T-cell (primary cell): ENCODE measurements at places on chromosomes 6 and 20.

GRCh38 chr6:31339210-31339609 is 17.8 kb downstream of the HLA-B start:
- no peak overlapping the region for H3K4me3 ChIP-seq
- no peak for DNase-seq
- no peaks in the 10 kb centered on the region for H3K36me3 ChIP-seq
- H3K4me1 ChIP-seq, result no peaks in the 10 kb centered on the region

DNA sequence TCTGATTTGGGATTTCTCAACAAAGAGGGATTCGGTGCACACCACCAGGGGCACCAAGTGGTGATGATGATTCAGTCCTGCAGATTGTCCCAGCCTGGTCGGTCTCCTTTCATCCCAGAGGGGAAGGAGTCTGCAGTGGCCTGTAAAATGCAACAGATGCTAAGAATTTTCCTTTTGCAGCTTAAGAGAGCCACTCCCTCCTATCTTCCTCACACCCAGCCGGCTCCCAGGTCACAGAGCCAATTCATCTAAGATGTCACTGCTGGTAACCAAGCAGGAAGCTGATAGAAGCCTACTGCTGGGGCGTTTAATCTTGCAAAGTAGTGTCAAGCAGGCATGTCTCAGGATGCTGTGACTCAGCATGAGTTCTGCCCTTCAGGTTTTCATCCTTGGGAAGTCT is 203.8 kb upstream of the LRFN2 start:
- no peaks in the 10 kb centered on the region for H3K36me3 ChIP-seq
- peaks cover 2% of the 10 kb centered on the region for H3K27me3 ChIP-seq
- DNase-seq, result no peak
- H3K4me3 ChIP-seq, result no peak overlapping the region
- H3K27ac ChIP-seq, result no peak overlapping the region

DNA sequence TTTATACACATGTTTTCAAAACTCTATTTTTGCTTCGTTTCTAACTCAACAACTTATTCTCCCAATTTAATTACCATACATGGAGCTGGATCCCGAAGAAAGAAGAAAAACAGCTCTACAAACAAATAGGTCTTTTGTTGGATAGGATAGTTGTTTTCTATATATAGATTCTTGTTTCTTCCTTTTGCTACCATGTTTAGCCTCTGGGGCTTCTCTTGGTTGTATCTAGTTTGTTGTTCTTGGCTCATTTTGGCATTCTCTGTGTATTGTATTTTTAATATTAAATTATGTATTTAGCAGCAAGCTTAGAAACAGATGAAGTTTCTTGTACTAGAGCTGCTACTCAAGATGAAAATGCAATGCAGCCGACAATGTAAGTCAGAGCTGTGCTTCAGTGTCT is 60.9 kb downstream of the PLCB4 start:
- no peak for DNase-seq
- H3K4me1 ChIP-seq, result no peaks in the 10 kb centered on the region
- H3K27ac ChIP-seq, result no peak overlapping the region
- H3K36me3 ChIP-seq, result no peaks in the 10 kb centered on the region
- no peaks in the 10 kb centered on the region for H3K27me3 ChIP-seq
- H3K4me3 ChIP-seq, result no peak overlapping the region

GRCh38 chr20:3340443-3340842 is 67.0 kb downstream of the DNAAF9 start:
- H3K27me3 ChIP-seq, result no peaks in the 10 kb centered on the region
- H3K27ac ChIP-seq, result no peak overlapping the region
- peaks cover 7% of the 10 kb centered on the region for H3K36me3 ChIP-seq
- H3K4me3 ChIP-seq, result no peak overlapping the region

- DNase-seq, result no peak
- no peaks in the 10 kb centered on the region for H3K27me3 ChIP-seq
- H3K36me3 ChIP-seq, result no peaks in the 10 kb centered on the region
- no peaks in the 10 kb centered on the region for H3K4me1 ChIP-seq
- no peak overlapping the region for H3K4me3 ChIP-seq
- no peak overlapping the region for H3K27ac ChIP-seq
These were observed 148.5 kb downstream of the ELOVL4 start for GRCh38 chr6:79798841-79799240.

- no peak overlapping the region for H3K4me3 ChIP-seq
- H3K27me3 ChIP-seq, result no peaks in the 10 kb centered on the region
- no peak for DNase-seq
- no peaks in the 10 kb centered on the region for H3K4me1 ChIP-seq
- no peaks in the 10 kb centered on the region for H3K36me3 ChIP-seq
- H3K27ac ChIP-seq, result no peak overlapping the region
These were observed 90.1 kb downstream of the PSMG4 start for GRCh38 chr6:3348821-3349220.

DNA sequence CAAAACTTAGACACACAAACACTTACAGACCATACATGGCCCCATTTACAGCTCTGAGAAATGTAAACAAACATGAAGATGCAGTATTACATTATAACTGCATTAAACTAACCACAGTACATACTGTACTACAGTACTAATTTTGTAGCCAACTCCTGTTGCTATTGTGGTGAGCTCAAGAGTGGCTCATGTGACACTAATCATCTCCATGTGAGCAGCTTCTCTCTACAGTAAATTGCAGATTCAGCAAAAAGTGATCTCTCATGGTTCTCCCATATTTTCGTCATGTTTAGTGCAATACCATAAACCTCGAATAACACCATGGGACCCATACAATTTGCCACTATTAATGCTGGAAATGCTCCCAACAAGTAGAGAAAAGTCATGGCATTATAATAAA is 860.4 kb downstream of the EPHA7 start:
- H3K4me1 ChIP-seq, result no peaks in the 10 kb centered on the region
- DNase-seq, result no peak
- H3K27me3 ChIP-seq, result no peaks in the 10 kb centered on the region
- H3K27ac ChIP-seq, result no peak overlapping the region
- no peaks in the 10 kb centered on the region for H3K36me3 ChIP-seq
- no peak overlapping the region for H3K4me3 ChIP-seq

- H3K27me3 ChIP-seq, result no peaks in the 10 kb centered on the region
- no peak for DNase-seq
- H3K36me3 ChIP-seq, result no peaks in the 10 kb centered on the region
- no peaks in the 10 kb centered on the region for H3K4me1 ChIP-seq
- no peak overlapping the region for H3K27ac ChIP-seq
These were observed 111.2 kb downstream of the GMPR start for GRCh38 chr6:16349544-16349943.

GRCh38 chr20:5570452-5570851 is 179.7 kb upstream of the SHLD1 start:
- H3K36me3 ChIP-seq, result no peaks in the 10 kb centered on the region
- no peak overlapping the region for H3K4me3 ChIP-seq
- peak overlapping the region; percentile 11 for H3K27ac ChIP-seq

DNA sequence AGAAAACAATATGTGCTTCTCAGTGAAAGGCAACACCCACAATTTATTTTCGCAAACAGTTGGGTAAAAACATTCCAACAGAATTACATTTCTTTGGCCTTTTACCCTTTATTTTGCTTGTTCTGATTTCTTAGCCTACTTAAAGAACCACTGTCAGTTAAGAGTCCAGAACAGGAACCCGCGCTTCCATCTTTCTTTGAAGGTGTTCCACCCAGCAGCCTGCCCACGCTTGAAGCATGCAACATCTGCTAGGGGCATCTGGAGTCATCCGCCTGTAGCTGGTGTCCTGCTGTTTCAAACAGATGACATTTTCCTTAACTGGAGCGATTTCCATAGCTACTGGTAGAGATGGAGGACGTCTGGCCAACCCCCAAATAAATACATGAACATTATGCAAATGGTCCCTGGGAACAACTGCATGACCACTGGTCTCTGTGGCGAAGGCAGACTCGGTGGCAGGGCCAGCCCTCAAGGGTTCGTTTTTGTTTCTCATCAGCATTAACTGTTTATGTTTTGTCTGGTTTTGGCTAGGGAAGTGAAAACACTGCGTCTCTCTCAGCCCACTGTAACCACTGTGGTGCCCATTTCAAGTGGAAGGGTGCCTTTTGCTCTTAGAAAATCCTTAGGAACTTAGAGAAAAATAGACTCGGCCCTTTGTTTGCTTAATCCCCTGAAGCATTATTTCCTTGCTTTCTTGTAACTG is 51.6 kb downstream of the LAMA4 start:
- H3K27me3 ChIP-seq, result peaks cover 6% of the 10 kb centered on the region
- no peak overlapping the region for H3K4me3 ChIP-seq
- H3K4me1 ChIP-seq, result no peaks in the 10 kb centered on the region
- H3K27ac ChIP-seq, result no peak overlapping the region

DNA sequence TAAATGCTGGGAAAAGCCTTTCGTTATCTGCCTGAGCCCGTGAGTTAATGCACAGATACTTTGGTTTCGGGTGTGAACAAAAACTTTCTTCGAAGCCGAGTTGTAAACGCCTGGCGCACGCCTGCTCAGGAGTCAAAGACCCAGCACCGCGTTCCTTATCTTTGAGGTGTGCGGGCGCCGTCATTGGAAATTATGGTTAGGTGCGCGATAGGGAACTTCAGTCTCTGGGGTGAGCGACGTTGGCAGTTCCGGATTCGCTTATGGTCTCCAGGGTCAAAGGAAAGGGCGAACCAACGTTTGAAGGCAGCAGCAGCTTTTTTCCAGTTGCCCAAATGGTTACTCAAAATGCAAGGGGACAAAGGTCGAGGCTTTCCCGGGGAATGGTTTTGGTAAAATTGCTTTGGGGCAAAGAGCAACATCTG is 853 bp downstream of the SLC22A3 start:
- no peak overlapping the region for H3K4me3 ChIP-seq
- no peaks in the 10 kb centered on the region for H3K4me1 ChIP-seq
- no peak for DNase-seq
- no peak overlapping the region for H3K27ac ChIP-seq

GRCh38 chr6:47252633-47253032 is 57.1 kb downstream of the TNFRSF21 start:
- H3K36me3 ChIP-seq, result no peaks in the 10 kb centered on the region
- H3K4me1 ChIP-seq, result no peaks in the 10 kb centered on the region
- DNase-seq, result no peak
- peaks cover 3% of the 10 kb centered on the region for H3K27me3 ChIP-seq
- no peak overlapping the region for H3K4me3 ChIP-seq
- H3K27ac ChIP-seq, result no peak overlapping the region

DNA sequence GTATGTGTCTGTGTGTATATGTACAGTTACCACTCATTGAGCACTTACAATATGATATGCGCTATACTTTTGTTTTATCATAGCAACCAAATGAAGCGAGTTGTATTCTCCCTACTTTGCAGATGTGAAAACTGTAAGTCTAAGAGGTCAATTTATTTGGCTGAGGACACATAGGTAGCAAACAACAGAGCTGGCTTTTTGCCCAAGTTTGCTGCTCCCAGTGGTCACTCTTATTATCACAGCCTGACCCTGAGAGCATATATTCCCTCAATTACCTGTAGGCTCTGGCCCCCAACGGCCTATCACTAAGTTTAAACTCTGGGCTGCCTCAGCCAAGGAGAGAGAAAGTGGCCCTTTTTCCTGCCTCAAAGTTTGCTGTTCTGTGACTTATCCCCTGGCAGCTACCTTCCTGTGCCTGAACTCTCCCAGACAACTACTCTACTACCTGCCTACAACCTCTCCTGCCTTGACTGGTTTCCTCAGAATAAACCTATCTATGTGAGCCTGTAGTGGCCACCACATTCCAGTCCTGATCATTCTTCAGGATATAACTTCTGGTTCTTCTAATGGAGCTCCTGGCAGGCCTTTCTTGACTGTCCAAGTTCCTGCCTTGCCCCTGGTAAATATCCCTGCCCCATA is 221.8 kb downstream of the FRK start:
- H3K27me3 ChIP-seq, result no peaks in the 10 kb centered on the region
- no peaks in the 10 kb centered on the region for H3K4me1 ChIP-seq
- no peaks in the 10 kb centered on the region for H3K36me3 ChIP-seq
- no peak overlapping the region for H3K4me3 ChIP-seq
- no peak overlapping the region for H3K27ac ChIP-seq
- no peak for DNase-seq

DNA sequence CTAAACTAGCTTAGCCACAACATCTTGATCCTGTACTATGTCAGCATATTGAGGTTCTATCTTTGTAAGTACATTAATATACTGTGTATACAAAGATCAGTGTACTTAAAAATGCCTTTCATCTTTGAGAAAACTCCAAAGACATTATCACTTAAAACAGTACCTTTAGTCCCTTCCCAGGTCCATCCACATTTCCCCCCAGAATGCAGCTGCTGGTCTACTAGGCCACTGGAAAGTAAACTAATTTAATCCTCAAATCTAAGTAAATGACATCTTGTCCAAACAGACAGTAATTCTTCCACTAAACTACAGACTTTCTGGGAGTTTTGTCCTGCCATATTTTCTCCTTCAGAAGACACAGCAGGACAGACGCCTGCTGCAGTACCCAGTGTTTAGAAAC is 68.7 kb downstream of the SYCP2 start:
- no peak for DNase-seq
- H3K27me3 ChIP-seq, result peaks cover 2% of the 10 kb centered on the region
- no peaks in the 10 kb centered on the region for H3K4me1 ChIP-seq
- H3K27ac ChIP-seq, result no peak overlapping the region

DNA sequence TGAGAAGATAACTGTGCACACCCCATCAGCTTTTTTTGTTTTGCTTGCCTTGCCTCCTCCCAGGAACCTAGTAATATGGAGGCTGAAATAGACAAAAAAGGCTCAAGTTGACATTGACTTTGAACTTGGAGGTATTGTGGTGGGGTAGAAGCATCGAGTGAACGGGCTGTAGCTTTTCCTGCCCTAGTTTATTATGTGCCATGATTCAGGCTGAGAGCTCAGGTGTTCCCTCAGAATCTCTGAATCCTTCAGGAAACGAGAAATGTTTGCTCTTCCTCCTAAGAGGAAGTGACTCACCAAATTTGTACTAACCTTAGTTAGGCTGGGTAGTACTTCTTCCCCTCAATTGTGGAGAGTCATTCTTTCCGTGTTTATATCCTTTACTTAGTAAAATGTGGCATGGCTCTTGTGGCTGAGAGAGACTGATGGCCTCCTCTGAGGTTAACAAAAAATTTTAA is 98.8 kb downstream of the SASH1 start:
- no peak for DNase-seq
- H3K4me3 ChIP-seq, result no peak overlapping the region
- no peaks in the 10 kb centered on the region for H3K36me3 ChIP-seq
- H3K27me3 ChIP-seq, result peaks cover 2% of the 10 kb centered on the region

GRCh38 chr20:23293689-23294088 is 56.9 kb upstream of the NXT1 start:
- no peaks in the 10 kb centered on the region for H3K36me3 ChIP-seq
- no peak overlapping the region for H3K4me3 ChIP-seq
- no peak for DNase-seq

- H3K36me3 ChIP-seq, result no peaks in the 10 kb centered on the region
- H3K4me1 ChIP-seq, result peaks cover 7% of the 10 kb centered on the region
- no peak overlapping the region for H3K27ac ChIP-seq
- no peak for DNase-seq
- H3K4me3 ChIP-seq, result no peak overlapping the region
These were observed 120.2 kb upstream of the RNF24 start for GRCh38 chr20:4135385-4136077.
